ENCODE measurements at places on chromosomes 3 and 15.

- DNase-seq, result no peak
Observed at GRCh38 chr3:8329598-8329997, 172.0 kb upstream of the LMCD1 start.

DNA sequence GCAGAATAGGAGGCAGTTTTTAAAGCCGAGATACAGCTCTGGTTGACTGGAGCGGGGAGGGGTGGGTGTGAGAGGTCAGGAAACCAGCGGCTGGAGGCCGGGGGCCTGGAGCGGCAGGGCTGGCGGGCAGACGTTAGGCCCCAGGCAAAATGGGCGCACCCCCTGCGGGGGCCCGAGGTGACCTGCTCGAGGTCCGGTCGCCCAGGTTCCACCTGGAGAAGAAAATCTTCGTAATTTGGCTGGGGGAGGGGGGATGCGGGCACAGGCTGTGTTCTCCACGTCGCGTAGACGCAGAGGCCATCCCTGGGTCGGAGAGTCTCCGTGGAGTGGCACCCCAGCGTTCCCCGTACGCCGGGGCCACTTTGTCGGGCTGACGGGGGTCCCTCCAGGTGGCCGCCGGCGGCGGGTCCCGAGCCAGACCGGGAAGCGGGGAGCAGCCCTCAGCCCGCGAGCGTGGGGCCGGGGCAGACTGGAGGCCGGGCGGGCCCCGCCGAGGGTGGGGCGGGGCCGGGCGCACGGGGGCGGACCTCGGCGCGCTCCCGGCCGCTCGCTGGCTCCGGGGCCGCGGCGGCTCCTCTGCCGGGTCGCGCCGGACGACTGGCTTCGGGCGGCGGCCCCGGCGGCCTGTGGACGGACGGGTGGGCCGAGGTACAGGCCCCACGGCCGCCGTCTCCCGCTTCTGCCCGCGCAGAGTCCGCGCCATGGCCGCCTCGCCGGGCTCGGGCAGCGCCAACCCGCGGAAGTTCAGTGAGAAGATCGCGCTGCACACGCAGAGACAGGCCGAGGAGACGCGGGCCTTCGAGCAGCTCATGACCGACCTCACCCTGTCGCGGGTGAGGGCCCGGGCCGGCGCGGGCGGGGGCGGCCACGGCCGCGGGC lies at the start of gene CRTC3:
CRTC3 (plus strand) TSS at position 553 of the 879 bp plus-strand sequence; CDS start at position 702, 149 bp downstream.
- DNase-seq, result peak; percentile 39

GRCh38 chr3:454986-455385 lies 258.4 kb downstream of the CHL1 start:
- DNase-seq, result no peak

- DNase-seq, result peak; percentile 82
Observed at GRCh38 chr3:163490119-163490518, 1588.2 kb downstream of the SI start.

GRCh38 chr15:29887721-29888120 lies 65.5 kb upstream of the TJP1 start:
- no peak for DNase-seq

DNA sequence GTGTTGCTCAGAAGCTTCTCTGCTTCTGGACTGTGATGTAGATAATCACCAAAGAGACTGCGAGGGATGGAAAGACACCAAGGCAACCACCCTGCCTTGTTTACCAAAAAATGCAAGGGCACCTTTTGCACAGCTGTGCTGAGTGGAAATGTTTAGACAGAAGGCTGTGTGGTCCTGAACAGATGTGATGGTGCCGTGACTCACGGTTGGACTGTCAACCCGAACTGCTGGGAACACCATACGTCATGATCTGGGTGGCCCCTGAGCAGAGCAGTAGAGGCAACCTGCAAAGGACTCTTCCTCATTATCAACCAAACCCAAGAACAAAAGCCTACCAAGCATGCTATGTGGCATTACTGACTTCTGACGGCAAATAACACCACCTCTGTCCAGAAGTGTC lies 61.3 kb upstream of the LPP start:
- DNase-seq, result no peak

GRCh38 chr3:13174011-13174802 lies 101.0 kb upstream of the IQSEC1 start:
- DNase-seq, result no peak

DNA sequence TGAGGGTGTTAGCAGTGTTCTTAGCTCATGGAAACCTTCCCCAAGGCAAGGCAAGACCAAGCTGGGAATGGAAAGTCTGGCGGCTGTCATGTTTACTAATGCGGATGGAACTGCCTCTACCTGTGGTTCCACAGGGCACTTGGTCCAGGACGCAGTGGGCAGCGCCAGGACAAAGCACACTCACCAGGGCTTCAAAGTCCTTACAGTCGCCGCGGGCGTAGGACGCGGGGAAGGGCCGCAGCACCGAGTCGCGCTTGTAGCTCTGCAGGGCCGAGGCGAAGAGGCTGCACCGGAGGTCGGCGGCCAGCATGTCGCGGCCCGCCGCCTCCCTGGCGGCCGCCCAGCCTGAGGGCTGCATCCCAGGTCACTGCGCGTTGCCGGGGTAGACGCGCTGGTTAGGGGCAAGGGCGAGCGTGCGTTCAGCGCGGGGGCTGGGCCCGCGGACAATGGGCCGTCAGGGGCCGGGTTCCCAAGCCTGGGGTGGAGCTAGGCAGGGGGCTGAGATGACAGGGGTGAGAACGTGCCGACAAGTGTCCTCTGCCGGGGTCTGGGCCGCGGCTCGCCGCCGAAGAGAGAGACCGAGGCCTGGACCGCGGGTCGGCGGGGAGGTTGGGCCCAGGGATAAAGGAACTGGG lies 497 bp downstream of the PARP16 start:
- DNase-seq, result peak; percentile 59

Measured in HT-29 (cell line).